Activated T-cell treated with anti-CD3 and anti-CD28 coated beads for 1 hour (primary cell): ENCODE measurements at places on chromosomes 5 and 9.

- no peak for DNase-seq
Measured at GRCh38 chr5:15137414-15137813, 265.8 kb upstream of the ANKH start.

DNA sequence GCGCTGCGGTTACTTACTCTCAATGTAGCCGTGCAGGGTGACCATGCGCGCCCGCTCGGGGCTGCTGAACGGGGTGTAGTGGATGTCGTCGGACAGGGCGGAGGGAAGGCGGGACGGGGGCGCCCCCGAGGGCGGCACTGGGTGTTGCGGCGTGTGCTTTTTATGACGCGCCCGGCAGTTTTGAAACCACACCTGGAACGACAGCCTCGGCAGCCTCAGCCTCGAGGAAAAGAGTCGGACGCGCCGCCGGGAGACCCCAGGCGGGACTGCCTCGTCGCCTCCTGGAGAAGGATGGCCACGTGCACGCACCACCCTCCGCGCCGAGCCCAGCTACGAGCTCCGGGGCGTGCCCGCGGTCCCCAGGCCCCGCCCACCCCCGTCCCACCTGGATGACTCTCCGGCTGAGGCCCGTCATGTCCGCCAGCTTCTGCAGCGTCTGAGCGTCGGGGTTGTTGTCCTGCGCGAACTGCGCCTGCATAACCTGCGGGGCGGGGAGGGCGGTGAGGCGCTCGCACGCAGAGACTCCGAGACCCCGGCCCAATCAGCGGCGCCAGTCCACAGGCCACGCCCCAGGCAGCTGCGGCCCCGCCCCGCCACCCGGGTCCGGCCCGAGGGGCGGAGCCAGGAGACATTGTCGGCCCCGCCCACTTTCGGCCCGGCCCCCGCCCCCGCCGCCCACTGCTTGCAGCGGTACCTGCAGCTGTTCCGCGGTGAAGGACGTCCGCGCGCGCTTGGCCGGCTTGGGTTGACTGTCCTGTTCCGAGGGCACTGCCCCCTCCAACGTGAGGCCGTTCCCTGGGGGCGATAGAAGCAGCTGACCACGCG, 15.0 kb downstream of the LHX6 start:
- DNase-seq = peak; percentile 23

GRCh38 chr5:144084971-144085370, 85.5 kb downstream of the YIPF5 start:
- DNase-seq = no peak

GRCh38 chr5:158261674-158262367, 402.9 kb upstream of the CLINT1 start:
- DNase-seq = no peak

DNA sequence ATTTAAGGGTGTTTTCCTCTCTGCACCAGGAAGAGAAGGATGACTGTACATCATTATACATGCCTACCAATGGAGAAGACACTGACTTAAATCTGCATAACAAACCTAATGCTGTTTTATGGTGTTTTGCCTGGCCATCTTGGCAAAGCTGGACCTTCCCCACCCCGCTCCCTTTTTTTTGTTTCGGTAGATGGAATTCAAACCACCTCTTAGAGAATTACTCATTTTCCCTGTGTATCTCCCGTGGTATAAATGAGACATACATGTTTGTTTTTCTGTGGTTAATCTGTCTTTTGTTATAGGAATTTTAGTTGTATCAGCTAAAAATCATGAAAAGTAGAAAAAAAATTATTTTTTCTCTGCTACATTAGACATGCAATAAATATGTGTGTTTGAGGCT, 28.8 kb downstream of the IL12B start:
- no peak for DNase-seq

GRCh38 chr9:91395553-91396471, 27.8 kb downstream of the NFIL3 start:
- DNase-seq = no peak

- DNase-seq = no peak
Measured at GRCh38 chr5:168951356-168951755, 349.6 kb downstream of the SLIT3 start.

- no peak for DNase-seq
Measured at GRCh38 chr9:14393418-14393817, 79.5 kb upstream of the NFIB start.

- no peak for DNase-seq
Measured at GRCh38 chr5:118984602-118985001, 3.7 kb downstream of the DTWD2 start.

- no peak for DNase-seq
Measured at GRCh38 chr9:116115761-116116353, 37.7 kb upstream of the PAPPA start.

DNA sequence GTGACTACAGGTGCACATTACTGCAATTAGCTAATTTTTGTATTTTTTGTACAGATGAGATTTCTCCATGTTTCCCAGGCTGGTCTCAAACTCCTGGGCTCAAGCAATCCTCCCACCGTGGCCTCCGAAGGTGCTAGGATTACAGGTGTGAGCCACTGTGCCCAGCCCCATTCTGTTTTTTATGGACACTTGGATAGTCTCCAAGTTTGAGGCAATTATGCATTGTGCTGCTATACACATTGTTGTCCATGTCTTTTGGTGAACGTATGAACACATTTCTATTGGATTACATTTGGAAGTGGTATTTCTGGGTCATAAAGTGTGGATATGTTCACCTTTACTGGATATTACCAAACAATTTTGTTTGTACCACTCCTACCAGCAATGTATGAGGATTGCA, 22.4 kb upstream of the PLPP1 start:
- no peak for DNase-seq

DNA sequence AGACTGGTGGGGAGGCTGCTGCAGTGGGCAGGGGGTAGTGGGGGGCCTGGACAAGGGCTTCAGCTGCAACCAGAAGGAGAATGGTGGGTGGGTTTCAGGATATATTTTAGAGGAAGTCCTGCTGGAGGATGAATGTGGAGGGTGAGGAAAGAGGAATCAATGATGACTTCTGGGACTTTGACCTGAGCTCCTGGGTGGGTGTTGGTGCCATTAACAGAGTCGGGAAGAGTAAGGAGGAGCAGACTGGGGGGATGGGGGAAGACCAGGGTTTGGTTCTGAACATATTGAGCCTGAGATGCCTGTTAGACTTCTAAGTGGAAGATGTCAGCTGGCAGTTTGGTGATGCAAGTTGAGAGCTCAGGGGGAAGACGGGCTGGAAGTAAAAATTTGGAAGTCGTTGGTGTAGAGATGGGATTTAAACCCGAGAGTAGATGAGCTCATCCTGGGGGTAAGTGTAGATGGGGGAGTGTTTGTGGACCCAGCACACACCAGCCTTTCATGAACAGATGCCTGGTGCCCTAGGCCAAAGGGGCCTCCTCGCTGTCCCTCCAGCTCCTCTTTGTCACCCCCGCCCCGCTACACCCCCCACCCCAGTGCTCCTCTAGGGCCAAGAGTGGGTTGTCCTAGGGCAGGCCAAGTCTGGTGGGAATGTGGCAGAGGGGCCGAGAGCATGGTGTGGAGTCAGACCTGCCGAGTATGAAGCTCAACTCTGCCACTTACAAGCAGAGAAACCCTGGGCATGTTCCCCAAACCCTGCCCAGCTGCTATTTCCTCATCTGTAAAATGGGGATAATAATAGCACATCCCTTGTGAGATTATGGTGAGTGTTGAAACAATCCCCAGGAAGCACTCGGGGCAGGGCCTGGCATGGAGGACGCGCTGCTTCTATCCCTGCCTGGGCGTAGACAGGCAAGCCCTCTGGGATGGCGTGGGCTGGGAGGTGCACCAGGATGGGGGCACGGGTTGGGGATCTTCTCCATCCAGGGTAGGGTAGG, 4.0 kb downstream of the DNM1 start:
- DNase-seq = no peak

DNA sequence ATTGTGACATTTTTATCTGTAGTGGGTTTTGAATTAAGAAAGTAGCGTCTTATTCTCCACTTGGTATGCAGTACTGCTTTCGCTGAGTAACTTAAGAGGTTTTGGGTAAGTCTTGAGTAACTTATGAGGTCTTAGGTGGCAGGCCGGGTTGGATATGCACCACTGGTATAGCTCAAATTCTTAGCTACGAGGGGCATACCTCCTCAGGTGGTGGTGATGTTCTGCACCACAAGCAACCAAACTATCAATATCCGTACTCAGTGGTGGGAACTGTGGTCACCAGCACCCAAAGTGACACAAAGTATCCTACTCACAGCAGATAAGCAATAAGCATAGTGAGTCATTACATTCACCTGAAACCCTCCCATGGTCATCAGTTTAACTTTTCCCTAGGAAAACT, 13.7 kb downstream of the SMC2 start:
- DNase-seq = no peak

DNA sequence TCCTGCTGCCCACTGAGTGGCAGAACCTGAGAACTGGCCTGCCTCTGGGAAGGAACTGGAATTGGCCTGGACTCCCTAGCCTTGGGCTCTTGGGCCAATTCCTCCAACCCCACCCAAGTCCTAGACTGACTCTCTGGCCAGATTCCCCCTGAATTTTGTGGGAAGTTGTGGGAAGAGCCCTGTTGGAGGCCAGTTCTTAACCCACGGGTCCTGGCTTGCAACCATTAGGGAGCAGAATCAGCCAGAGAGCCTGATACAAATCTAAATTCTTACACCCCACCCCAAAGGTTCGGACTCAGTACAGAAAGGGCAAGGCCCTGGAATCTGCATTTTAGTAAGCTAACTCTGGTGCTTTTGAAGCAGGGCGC, 125.3 kb upstream of the SLC25A48 start:
- DNase-seq = no peak

GRCh38 chr5:66608501-66608900, 12.3 kb downstream of the MAST4 start:
- no peak for DNase-seq

DNA sequence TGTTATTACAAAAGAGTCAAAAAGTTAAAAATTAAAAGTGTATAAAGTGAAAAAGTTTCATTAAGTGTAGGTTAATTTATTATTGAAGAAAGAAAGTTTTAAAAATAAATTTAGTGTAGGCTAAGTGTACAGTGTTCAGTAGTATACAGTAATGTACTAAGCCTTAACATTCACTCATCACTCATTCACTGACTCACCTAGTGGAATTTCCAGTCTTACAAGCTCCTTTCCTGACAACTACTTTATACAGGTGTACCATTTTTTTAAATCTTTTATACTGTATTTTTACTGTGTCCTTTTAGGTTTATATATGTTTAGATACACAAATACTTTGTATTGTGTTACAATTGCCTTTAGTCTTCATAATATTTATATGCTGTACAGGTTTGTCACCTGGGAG, 530.2 kb upstream of the FAM174A start:
- no peak for DNase-seq

DNA sequence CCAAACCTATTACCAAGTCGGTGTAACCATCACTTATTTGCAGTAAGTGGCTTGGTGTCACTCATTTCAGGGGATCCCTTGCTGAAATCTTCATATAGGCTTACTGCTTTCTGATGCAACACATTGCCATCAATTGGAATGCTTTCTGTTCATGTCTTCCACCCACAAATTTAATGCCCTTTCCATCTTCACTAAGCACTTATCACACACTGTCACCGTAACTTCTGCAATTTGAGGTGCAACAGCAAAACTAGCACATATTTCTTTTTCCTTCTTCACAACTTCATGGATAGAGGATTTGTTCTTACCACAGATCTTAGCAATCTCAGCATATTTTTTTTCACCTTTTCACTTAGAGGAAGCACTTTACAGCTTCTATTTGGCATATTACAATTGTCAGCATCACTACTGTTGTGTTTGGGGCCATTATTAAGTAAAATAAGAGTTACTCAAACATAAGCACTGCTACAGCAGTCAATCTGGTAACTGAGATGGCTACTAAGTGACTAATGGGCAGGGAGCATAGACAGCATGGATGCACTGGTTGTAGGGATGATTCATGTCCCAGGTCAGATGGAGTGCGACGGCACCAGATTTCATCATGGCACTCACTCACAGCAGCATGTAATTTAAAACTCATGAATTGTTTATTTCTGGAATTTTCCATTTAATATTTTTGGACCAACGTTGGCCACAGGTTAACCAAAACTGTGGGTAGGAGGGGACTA, 70.1 kb downstream of the PIP5K1B start:
- DNase-seq = no peak

DNA sequence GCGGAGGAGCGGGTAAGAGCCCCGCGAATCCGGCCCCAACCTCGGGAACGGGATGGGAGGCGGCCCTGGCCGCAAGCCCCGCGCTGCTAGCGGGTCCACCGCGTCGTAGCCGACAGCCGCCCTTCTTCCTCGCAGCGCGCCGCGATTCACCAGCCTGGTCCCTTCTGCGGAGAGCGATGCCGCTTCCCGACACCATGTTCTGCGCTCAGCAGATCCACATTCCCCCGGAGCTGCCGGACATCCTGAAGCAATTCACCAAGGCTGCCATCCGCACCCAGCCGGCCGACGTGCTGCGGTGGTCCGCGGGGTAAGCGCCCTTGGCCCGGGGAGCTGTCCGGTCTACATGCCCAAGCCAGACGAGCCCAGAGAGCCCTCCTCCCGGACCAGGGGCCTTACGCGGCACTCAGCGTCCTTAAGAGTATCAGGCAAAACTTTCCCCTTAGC, 335 bp downstream of the ROPN1L start:
- no peak for DNase-seq

DNA sequence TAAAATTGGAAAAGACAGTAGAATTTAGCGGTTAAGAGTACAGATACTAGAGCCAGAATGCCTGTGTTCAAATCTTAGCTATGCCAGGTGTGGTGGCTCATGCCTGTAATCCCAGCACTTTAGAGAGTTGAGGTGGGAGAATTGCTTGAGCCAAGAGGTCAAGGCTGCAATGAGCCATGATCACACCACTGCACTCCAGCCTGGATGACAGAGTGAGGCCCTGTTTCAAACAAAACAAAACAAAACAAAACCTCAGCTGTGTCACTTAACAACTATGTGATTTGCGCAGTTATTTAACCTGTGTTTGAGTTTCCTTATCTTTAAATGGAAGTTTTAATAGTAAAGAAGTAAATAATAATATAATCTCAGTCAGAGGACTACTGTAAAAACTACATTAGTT, 68.3 kb downstream of the TBCA start:
- no peak for DNase-seq

- DNase-seq = no peak
Measured at GRCh38 chr9:89891591-89892304, 286.9 kb downstream of the GADD45G start.

DNA sequence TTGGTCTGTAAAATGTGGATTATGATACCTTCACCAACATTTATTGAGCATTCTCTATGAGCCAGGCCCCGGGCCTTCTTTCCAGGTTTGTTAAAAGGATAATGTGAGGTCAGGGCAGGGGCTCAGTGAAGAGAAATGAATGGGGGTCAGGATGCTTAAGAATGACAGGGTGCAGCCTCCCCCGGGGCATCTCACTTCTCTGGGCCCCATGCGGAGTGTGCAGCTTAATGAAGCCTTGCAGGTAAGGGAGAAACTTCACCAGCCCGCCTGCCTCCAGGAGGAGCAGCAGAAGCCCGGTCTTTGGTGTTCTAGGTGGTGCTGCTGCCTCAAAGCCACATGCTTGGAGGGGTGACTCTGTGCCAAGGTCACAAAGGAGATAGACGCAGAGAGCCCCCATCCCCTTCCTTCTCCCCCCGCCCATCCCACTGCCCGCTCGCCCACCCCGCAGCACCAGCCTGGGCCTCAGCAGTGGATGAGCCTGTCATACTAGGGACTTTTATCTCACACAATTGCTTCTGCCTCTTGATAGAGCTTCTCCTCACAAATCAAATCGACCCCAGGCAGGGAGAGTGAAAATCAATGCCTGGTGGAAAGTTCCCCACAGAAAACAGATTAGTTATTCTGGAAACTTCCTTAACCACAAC, 244.8 kb downstream of the PBX3 start:
- no peak for DNase-seq
